IMR-90 (cell line): ENCODE measurements at places on chromosomes 7 and 10. TPM values are rescaled to one million over a fixed set of nuclear protein-coding genes. Genes with fewer than 3 reads are reported as not detected.

Gene DNAJC1
- polyA plus RNA-seq: 12.7 and 13.7 TPM in 2 replicates

Gene HECW1
- polyA plus RNA-seq: 0.56 and 0.95 TPM in 2 replicates

Gene OR9A2
- not detected in 2 replicates for polyA plus RNA-seq

Gene GPR26
- polyA plus RNA-seq: not detected in 2 replicates

Gene SNCG
- 17.9 and 19.0 TPM in 2 replicates for polyA plus RNA-seq

Gene IFIT5
- 3.9 and 5.2 TPM in 2 replicates for polyA plus RNA-seq

DNA sequence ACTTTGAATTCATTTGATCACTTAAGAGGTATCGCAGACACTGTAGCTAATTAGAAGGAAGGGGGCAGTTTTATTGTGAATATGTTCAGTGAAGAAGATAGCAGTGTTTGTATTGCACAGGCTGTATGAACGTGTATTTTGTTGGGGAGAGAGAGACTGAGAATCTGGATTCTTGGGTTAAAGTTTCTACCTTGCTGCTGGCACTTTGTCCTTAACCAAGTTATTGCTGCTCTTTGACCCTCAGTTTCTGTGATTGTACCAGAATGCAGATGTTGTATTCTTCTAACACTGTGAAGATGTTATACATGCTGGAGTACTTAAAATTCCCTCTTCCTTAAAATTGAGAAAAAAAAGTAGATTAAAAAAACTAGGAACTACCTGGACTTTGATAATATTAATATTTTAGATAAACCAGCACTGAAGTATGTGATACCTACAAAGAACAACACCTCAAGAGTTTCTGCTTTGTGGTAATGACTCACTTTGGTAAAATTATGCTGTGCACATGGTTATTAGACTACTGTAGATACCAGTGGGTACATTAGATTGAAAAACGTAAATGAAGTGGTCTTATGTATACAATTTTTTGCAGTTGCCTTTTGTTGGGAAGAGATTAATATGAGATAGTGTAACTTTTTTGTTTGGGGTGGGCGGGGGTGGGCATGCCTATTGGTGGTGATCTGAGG, 321.3 kb downstream of the AUTS2 start:
- DNase-seq: no peak

DNA sequence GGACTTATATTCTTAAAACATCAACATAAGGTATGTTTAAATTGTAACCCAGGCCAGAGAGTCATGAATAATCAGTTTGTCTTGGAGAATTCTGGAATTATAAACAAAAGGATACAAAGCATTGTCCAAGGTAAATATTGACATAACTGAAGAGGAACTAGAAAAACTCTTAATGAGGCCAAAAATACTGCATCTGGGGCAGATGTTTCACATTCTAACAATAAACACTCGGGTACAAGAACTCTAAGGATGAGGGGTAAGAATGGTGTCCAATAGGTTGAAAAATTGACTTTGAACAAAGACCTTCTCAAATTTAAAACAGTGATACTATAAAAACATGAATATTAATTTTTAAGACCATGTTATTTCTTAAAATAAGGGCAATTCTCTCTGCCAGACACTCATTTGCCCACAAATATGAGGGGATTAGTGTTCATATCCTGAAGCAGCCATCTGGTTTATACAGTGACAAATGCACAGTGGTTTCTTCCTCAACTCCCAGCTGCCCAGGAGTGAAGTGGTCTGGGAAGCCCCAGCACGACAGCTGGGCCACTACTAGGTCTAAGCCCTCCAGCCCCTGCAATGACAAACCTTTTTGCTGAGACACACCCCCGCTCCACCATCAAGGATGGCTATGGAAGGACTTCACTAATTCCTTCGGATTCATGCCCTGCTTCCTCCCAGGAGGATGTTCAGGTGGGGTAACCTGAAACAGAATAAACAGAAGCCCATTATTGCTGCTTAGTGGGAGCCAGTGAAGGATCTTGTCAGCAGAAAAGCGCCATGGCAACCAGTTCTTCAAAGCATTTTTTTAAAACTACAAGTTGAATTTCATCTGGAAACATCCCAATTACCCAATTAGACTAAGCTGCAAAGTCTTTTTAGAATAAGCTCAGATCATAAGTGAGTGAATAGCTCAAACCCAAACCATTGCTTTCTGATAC, 107.5 kb upstream of the ARID5B start:
- DNase-seq: peak; percentile 79

GRCh38 chr10:78778444-78779338, 290.1 kb upstream of the ZMIZ1 start:
- no peak for DNase-seq

GRCh38 chr10:119663866-119664698, 12.9 kb downstream of the BAG3 start:
- no peak for DNase-seq

GRCh38 chr7:151708610-151709009, 168.3 kb downstream of the PRKAG2 start:
- no peak for DNase-seq

- DNase-seq: no peak
These were observed 699.4 kb upstream of the GALNT17 start for GRCh38 chr7:70432567-70433001.

DNA sequence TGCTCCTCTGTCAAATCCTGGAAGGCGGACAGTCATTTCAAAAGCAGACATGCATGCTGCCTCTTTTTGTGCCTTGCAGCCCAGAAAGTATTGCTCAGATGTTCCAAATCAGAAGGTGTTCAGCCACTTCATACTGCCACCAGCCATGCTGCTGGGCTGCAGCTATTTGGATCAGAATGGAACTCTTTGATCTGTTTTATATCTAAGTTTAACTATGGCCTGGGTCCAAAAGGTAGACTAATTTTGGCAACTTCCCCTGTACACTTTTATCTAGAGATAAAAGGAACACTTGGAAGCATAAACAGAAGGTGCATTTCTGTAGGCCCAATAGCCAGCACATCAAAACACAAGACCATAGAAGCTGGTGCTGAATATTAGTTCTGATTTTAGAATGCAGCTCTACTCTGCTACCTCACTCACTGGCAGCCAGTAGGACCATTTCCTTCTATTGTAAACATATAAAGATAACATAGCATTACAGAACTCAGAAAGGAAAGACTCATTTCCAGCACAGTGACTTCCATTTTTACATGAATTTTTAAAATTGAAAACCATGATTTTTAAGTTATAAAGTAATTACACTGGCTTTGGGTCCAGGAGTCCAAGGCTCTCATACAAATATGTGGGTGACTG, 143.1 kb upstream of the CAV2 start:
- DNase-seq: no peak

GRCh38 chr10:34854147-34854601, 39.1 kb upstream of the PARD3 start:
- DNase-seq: peak; percentile 64

- DNase-seq: no peak
These were observed 267.2 kb downstream of the PAXIP1 start for GRCh38 chr7:154735766-154736165.

DNA sequence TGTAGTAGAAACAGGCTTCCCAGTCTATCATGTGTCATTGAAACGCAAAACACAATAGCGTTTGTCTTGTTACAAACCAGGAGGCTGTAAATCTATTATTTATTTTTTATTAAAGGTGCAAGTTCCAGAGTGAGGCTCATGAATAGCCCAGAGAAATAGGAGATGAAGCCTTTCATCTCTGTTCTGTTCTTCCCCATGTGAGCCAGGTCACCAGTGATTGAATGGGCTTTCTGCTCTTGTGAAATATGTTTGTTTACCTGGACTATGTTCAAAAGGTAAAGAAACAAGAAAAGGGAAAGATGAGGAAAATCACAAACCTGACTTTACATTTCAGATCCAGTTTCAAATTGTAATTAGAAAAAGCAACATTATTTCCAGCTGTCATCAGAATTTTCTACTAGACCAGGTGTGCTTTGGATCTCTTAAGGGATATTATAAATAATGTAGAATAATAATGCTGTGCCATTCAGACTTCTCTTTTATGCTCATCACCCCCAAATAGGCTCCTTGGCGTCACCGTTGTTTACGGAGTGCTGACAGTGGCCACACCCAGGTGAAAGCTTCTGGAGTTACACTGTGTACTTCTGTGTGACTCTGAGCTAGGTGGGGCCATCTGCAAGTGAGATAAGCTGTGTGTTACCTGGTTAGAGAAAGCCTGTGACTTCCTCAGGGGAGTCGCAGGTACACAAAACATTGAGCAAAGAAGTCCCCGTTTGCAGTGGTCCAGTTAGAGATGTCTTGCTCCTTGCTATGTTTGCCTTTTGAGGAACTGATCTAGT, 274.9 kb downstream of the SDK1 start:
- DNase-seq: no peak

DNA sequence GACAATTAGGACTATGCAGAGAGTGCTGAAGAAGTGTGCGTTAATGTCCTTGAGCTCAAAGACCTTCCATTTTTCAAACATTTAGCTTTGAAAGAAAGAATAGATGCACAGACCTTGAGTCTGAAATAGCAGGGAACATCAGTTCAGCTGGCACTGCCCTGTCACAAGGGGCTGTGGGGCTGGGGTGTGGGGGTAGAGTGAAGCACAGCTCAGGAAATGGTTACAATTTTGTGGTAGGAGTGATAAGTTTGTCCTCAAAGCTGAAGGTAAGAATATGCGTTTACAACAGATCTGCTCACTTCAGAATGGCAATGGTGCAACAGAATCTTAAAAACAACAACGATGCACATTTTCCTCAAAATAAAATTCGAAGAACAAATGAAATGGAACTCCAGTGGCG, 33.6 kb downstream of the SMKR1 start:
- DNase-seq: no peak
